Heart right ventricle (tissue), 16 donors: ENCODE measurements at places on chromosomes 3 and 15. TPM values are rescaled to one million over a fixed set of nuclear protein-coding genes. Genes with fewer than 3 reads are reported as not detected.
A peak's percentile ranks its signal among the peaks of the same experiment; 100 is the strongest.

GRCh38 chr3:157586293-157586692 is 83.1 kb upstream of the VEPH1 start:
- DNase-seq, result no peak

CGNL1 gene
- 32.7 TPM for total RNA-seq

BLM gene
- total RNA-seq, result 12.1 TPM

ABTB1 gene
- total RNA-seq, result 19.6 TPM

- no peak for DNase-seq
Observed at GRCh38 chr15:25738171-25738965, 124.8 kb downstream of the ATP10A start.

DNA sequence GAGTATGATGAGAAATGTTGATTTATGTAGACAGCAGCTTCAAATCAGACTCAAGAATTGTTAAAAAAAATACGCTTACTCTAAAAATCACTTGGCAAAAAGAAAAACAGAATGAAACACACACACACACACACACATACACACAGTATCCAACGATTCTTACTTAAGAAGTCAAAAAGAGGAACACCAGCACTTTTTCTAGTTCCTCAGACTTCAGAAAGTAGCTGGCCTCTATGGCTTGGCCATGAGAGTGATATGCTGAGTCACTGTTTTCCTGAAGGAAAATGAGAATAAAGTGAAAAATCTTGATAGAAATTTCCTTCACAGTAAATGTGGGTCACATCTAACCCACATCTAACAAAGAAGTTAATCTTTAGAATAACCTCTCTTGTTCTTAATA is 22.1 kb downstream of the CNTN3 start:
- no peak for DNase-seq

DNA sequence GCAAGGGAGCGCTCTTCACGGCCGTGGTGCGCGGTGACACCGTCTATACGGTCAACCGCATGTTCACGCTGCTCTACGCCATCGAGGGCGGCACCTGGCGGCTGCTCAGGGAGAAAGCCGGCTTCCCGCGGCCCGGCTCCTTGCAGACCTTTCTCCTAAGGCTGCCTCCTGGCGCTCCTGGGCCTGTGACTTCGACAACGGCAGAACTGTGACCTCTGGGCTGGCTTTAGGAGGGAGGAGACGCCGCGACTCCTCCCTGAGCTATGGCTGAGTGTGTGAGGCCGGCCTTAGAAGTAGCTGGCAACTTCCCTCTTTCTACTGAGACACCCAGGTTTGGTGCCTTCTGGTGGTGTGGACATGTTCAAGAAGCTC is 1.4 kb downstream of the KBTBD13 start:
- DNase-seq, result peak; percentile 58

RARRES1 gene
- total RNA-seq, result 0.75 TPM

SCG5 gene
- total RNA-seq, result not detected

DNA sequence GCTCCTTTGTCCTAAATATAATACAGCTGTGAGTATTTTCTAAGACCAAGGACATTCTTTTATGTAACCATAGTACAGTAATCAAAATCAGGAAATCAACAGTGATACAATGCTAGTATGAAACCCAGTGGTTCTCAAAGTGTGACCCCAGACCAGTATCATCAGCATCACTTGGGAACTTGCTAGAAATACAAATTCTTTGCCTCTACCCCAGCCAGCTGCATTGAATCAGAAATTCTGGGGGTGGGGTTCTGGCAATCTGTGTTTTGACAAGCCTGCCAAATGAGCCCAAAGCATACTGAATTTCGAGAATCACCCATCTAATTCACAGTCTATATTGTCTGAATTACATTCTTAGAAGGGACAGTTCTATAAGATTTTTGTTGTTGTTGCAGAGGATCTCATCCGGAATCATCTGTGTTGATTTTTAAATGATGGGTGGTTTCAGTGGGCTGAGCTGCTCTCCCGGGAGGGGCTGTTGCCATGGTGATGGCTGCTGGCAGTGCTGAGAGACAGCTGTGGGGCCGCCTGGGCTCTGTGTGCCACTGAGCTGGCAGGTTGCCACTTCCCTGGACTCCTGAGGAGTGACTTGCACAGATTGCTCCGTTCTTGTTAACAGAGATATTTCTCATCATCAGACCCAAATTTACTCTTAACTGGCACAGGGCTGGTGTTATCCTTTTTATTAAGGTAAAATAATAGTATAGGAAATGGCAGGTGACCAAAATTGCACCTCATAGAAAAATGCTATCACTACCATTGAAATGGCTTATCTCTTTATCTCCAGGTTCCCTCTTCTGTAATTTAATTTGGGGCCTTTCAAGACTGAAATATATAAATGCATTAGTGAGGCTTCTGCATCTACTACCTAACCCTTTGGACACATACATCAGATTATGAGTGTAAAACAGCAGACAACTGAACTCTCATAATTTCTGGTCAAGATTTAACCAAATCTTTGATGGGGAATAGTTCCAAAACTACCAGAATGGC is 56.5 kb downstream of the NEK11 start:
- DNase-seq, result peak; percentile 55
